ENCODE measurements at places on chromosomes 3 and 15. TPM values are rescaled to one million over a fixed set of nuclear protein-coding genes. Genes with fewer than 3 reads are reported as not detected.
A peak's percentile ranks its signal among the peaks of the same experiment; 100 is the strongest.

The MNS1 gene
- total RNA-seq, result 0.36 TPM

The CSTA gene
- total RNA-seq, result not detected

DNA sequence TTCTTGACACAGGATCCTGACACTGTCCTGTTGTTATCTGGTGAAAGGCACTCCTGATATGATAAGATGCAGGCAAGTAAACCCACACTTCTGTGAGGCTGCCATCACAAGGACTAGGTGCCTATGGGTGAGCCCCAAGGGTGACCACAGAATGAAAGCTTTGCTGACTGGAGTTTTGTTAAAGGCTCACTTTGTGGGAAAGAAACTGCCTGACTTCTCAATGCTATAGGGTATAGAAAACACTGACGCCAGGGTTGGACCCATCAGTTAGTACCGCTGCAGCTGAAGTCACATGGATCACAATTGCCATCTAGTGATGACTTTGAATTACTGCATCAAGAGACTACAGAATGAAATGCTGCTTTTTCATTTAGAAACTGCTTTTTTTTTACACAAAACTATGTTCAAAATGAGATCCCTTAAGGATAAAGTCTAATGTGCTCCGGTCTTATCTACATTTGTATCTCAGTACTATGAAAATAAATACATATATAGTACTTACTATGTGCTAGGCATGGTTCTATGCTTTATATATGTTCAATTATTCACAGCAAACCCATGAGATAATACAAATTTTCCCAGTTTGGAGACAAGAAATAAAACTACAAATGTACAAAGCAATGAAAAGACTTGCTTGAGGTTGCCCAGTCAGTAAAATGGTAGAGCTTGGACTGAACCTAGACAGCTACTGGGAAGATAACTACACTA is 64.2 kb upstream of the CMSS1 start:
- DNase-seq, result peak; percentile 86

- no peak for DNase-seq
Observed at GRCh38 chr3:179464323-179465092, 13.2 kb upstream of the GNB4 start.

GRCh38 chr15:62521396-62521795 is 356.3 kb upstream of the C2CD4B start:
- no peak for DNase-seq
